Epithelial cell of alveolus of lung (primary cell): ENCODE measurements at places on chromosomes 1 and 21. TPM values are rescaled to one million over a fixed set of nuclear protein-coding genes. Genes with fewer than 3 reads are reported as not detected.

NUDC gene
- total RNA-seq = 51.8 and 75.1 TPM in 2 replicates

IKBKE gene
- 8.8 and 22.4 TPM in 2 replicates for total RNA-seq

LCE1D gene
- total RNA-seq = not detected in 2 replicates

LAMB3 gene
- total RNA-seq = 4.8 and 35.4 TPM in 2 replicates

UBQLN4 gene
- total RNA-seq = 14.3 and 20.0 TPM in 2 replicates

CACNA1S gene
- 0.24 TPM in 1 of 2 replicates, not detected in the other for total RNA-seq

RHD gene
- total RNA-seq = not detected in 2 replicates

TCHH gene
- total RNA-seq = under 0.01 TPM in 1 of 2 replicates, not detected in the other

CD46 gene
- 72.5 and 95.0 TPM in 2 replicates for total RNA-seq

EFNA3 gene
- 1.7 and 1.9 TPM in 2 replicates for total RNA-seq

INAVA gene
- 3.0 and 5.7 TPM in 2 replicates for total RNA-seq
